ENCODE measurements at places on chromosomes 11 and 22. TPM values are rescaled to one million over a fixed set of nuclear protein-coding genes. Genes with fewer than 3 reads are reported as not detected.

- no peaks in the 10 kb centered on the region for H3K27me3 ChIP-seq
- H3K36me3 ChIP-seq: no peaks in the 10 kb centered on the region
- DNase-seq: peak; percentile 90
- H3K27ac ChIP-seq: peak overlapping the region; percentile 69
Observed at GRCh38 chr22:35921777-35922176, 106.8 kb downstream of the RBFOX2 start.

COA4 gene
- 80.1 TPM for total RNA-seq

DBX1 gene
- total RNA-seq: not detected

DNA sequence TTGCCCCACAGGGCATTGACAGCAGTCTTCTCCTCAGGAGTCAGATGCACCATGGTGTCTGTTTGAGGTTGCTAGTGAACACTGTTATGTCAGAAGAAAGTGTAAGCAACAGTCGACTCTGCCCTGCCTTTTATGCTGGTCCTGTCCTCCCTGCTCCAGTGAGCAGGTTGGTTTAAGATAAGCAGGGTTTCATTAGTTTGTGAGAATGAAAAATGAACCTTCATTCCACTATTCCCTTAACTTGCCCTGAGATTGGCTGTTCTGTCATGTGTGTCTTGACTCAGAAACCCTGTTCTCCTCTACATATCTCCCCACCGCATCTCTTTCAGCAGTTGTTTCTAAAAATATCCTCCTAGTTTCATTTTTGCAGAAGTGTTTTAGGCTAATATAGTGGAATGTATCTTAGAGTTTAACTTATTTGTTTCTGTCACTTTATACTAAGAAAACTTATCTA, at the start of gene HBD:
TSS of gene HBD (minus strand) at position 103 of the 454 bp plus-strand sequence. CDS start at position 53, 50 bp downstream.
- no peaks in the 10 kb centered on the region for H3K27me3 ChIP-seq
- no peaks in the 10 kb centered on the region for H3K36me3 ChIP-seq
- no peak within 1 kb of the TSS for H3K27ac ChIP-seq
- no peak within 1 kb of the TSS for H3K4me3 ChIP-seq

- no peak overlapping the region for H3K27ac ChIP-seq
- peaks cover 8% of the 10 kb centered on the region for H3K27me3 ChIP-seq
- H3K36me3 ChIP-seq: no peaks in the 10 kb centered on the region
- H3K4me1 ChIP-seq: no peaks in the 10 kb centered on the region
- H3K4me3 ChIP-seq: no peak overlapping the region
Observed at GRCh38 chr11:131109257-131109656, 193.0 kb upstream of the SNX19 start.

RIMBP3B gene
- total RNA-seq: not detected

GRCh38 chr11:31788085-31788484, 23.0 kb downstream of the PAX6 start:
- no peaks in the 10 kb centered on the region for H3K4me1 ChIP-seq
- DNase-seq: no peak
- no peaks in the 10 kb centered on the region for H3K27me3 ChIP-seq
- no peak overlapping the region for H3K4me3 ChIP-seq
- no peaks in the 10 kb centered on the region for H3K36me3 ChIP-seq

GRCh38 chr22:38843201-38843656, 599 bp downstream of the NPTXR start:
- H3K4me1 ChIP-seq: peaks cover 32% of the 10 kb centered on the region
- H3K4me3 ChIP-seq: peak overlapping the region; percentile 60
- H3K27me3 ChIP-seq: peaks cover 43% of the 10 kb centered on the region
- DNase-seq: peak; percentile 38

FIBIN gene
- 4.1 TPM for total RNA-seq

DNA sequence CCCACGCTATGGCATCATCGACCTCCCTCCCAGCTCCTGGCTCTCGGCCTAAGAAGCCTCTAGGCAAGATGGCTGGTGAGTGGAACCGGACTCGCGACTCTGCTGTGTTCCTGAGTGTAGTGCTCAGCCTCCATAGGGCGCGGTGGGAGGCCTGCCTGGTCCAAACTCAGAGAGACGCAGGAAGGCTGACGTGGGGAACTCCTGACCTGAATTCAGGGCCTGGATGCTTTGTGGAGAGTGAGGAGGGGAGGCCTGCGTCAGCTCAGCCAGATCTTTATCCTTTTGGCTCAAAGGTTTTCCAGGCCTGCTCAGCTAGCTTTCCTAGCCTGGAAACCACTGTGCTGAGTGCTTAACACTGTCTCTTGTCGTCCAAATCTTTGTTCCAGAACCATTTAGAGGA, 8.0 kb downstream of the TIRAP start:
- DNase-seq: no peak
- H3K27ac ChIP-seq: no peak overlapping the region
- peaks cover 86% of the 10 kb centered on the region for H3K36me3 ChIP-seq
- no peaks in the 10 kb centered on the region for H3K4me1 ChIP-seq

GRCh38 chr11:79383874-79384273, 57.0 kb downstream of the TENM4 start:
- DNase-seq: no peak
- H3K4me3 ChIP-seq: no peak overlapping the region
- H3K4me1 ChIP-seq: no peaks in the 10 kb centered on the region
- H3K27ac ChIP-seq: no peak overlapping the region

DNA sequence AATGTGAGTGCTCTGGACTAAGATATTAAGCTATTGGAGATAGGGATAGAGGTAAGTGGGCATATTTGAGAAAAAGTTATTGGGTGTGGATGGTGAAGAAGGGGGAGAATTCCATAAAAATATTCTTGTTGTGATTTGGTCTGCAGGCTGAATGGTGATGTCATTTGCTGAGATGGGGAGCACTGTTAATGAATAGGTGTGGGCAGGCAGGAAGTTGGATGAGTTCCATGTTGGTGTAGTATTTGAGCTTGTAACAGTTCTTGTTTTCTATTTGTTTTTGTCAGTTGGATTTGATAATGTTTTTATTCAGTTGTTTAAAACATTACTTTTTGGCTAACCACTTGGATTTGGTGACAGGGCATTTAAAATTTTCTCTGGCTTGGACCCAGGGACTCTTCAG, 168.8 kb downstream of the C11orf87 start:
- H3K4me3 ChIP-seq: no peak overlapping the region
- H3K4me1 ChIP-seq: no peaks in the 10 kb centered on the region
- DNase-seq: no peak
- H3K36me3 ChIP-seq: no peaks in the 10 kb centered on the region
- no peaks in the 10 kb centered on the region for H3K27me3 ChIP-seq

OR51B2 gene
- not detected for total RNA-seq

TP53I11 gene
- total RNA-seq: 155 TPM

KRTAP5-10 gene
- not detected for total RNA-seq

OR10A3 gene
- not detected for total RNA-seq

GRCh38 chr11:45671246-45672171, 6.1 kb upstream of the CHST1 start:
- no peaks in the 10 kb centered on the region for H3K4me1 ChIP-seq
- peaks cover 10% of the 10 kb centered on the region for H3K27me3 ChIP-seq
- no peak for DNase-seq
- no peak overlapping the region for H3K27ac ChIP-seq

USH1C gene
- 40.3 TPM for total RNA-seq

TRPT1 gene
- 138 TPM for total RNA-seq

DNA sequence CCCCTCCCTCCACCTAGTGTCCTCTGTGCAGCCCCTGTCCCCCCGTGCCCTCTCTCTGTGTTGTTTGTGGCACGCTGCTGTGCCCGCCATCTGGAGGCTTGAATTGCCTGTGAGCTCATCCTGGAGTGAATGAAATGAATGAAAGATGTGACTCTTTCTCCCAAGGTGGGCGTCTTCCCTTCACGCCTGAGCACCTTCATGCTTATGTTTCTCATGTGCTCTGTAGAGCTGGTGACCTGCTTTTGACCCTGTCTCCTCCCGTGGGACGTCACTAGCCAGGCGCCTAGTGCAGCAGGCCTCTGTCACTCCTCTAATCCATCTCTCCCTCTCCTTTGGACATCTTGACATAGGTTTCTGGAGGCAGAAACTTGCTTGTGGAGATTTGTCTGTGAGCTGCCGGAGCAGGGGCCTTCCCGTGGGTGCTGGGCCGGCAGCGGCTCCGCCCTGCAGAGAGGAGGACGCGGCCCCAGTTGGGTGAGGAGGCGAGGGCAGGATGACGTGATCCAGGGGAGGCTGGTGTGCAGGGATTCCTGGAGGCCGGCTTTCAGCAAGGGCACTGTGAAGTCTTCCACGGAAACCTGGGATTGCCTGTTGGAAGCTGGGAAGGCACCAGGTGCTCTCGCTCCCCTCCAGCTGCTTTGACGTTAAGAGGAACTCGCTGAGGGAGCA, 40.6 kb downstream of the MUC6 start:
- peaks cover 44% of the 10 kb centered on the region for H3K36me3 ChIP-seq
- H3K27me3 ChIP-seq: no peaks in the 10 kb centered on the region
- no peak overlapping the region for H3K27ac ChIP-seq
- no peak for DNase-seq
- H3K4me1 ChIP-seq: no peaks in the 10 kb centered on the region

GRCh38 chr11:86671531-86672006, 847 bp downstream of the ME3 start:
- H3K27ac ChIP-seq: peak overlapping the region; percentile 94
- no peaks in the 10 kb centered on the region for H3K36me3 ChIP-seq
- peak overlapping the region; percentile 74 for H3K4me3 ChIP-seq
- no peaks in the 10 kb centered on the region for H3K27me3 ChIP-seq

DNA sequence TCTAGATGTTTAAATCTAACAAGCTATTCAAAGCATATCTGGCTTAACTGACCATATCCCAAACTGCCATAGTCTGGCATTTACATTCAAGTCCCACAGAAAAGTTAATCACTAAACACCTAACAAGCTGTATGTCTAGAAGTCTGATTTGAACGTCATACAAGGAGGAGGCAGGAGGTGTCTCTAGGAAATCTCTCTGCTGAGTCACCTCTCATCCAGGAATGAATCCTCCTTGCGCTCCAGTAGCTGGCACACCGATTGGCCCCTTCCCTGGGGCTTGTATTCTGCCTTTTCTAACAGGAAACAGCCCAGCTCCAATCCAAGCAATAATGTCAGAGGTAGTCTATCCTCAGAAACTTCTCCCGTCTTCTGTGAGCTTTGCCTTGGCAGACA, 31.8 kb downstream of the FEZ1 start:
- H3K27ac ChIP-seq: no peak overlapping the region
- H3K4me1 ChIP-seq: no peaks in the 10 kb centered on the region
- H3K4me3 ChIP-seq: no peak overlapping the region
- H3K27me3 ChIP-seq: no peaks in the 10 kb centered on the region
- DNase-seq: no peak
- H3K36me3 ChIP-seq: peaks cover 4% of the 10 kb centered on the region

MFNG gene
- 11.2 TPM for total RNA-seq

MRGPRF gene
- total RNA-seq: 123 TPM

SHISAL1 gene
- 19.3 TPM for total RNA-seq

DNA sequence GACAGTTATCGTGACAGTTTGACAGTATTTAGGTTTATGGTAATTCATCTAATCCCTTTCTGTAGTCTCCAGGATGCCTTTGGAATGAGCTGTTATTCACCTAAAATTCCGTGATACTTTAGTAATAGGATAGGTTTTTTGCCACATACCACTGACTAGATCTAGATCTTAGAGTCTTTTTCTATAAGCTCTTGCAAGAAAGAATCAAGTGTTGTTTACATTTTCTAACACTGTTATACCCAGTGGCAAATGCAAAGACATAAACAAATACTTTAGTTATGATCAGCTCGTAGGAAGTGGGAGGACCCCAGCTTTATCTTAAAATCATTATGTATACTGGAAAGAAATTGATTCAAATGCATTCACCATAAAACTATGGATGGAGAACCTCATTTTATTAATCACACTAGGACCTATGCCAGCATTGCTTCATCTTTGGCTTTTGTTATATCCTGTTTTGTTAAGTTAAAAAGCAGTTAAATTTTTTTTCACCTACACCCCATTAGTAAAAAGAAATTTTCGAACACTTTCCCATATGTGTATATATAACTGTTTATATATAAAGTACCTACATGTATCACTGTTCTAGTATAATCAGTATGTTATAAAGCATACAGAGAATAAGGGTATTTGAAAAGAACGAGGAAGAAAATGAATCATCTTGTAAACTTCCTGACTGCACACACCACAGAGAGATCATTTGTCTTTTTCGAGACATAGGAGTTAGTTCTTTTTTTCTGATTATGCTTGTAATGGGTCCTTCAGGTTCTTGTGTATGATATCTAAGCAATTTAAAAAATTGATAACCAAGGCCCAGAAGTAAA, 60.9 kb downstream of the PDHX start:
- H3K4me1 ChIP-seq: peaks cover 11% of the 10 kb centered on the region
- H3K27ac ChIP-seq: no peak overlapping the region
- DNase-seq: no peak
- H3K27me3 ChIP-seq: no peaks in the 10 kb centered on the region

GRCh38 chr11:13160806-13161205, 116.8 kb upstream of the BMAL1 start:
- H3K27ac ChIP-seq: no peak overlapping the region
- H3K4me1 ChIP-seq: peaks cover 5% of the 10 kb centered on the region
- no peak overlapping the region for H3K4me3 ChIP-seq

- H3K4me1 ChIP-seq: peaks cover 24% of the 10 kb centered on the region
- H3K27me3 ChIP-seq: no peaks in the 10 kb centered on the region
- no peak overlapping the region for H3K4me3 ChIP-seq
- H3K36me3 ChIP-seq: peaks cover 7% of the 10 kb centered on the region
- no peak overlapping the region for H3K27ac ChIP-seq
Observed at GRCh38 chr11:61715867-61716266, 35.7 kb downstream of the DAGLA start.

- H3K27ac ChIP-seq: no peak overlapping the region
- H3K4me1 ChIP-seq: peaks cover 14% of the 10 kb centered on the region
- H3K4me3 ChIP-seq: peak overlapping the region; percentile 16
- H3K36me3 ChIP-seq: no peaks in the 10 kb centered on the region
Observed at GRCh38 chr22:17980638-17981051, 43.7 kb downstream of the MICAL3 start.

DNA sequence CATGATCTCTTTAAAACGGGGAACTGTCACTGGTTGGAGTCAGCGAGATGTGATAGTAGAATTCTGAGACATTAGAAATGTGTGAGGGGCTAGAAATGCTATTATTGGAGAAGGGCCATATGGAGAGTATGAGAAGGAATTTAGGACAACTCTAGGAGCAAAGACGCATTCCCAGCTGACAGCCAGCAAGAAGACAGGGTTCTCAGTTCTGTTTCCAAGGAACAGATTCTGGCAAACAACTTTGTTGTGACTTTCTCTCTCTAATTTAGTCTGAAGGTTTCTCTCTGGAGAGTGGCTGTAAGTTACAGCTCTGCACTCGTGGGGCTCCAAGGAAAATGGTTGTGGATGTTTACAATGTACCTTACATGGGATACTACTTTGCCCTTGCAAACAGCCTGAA, 876.3 kb downstream of the FAM181B start:
- H3K27me3 ChIP-seq: no peaks in the 10 kb centered on the region
- no peak for DNase-seq
- no peaks in the 10 kb centered on the region for H3K4me1 ChIP-seq
- H3K4me3 ChIP-seq: no peak overlapping the region
- no peak overlapping the region for H3K27ac ChIP-seq

DNA sequence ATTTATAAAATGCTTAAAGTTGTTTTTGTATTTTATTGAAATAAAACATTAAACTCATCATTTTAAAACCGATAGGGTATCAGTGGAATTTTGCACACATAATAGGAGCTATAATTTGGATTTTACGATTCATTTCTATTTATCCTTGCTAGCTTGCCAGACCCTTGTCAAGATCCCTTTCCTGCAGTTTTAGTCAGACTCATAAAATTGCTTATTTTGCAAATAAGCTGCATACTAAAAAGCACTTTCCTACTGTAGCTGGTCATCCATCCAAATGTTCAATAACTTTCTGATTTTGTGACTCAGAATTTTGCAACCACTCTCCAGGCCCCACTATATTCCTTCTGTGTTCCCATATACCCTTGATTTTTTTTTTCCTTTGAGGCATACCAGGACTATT, 239.2 kb upstream of the CTSC start:
- DNase-seq: no peak
- H3K36me3 ChIP-seq: no peaks in the 10 kb centered on the region
- H3K27me3 ChIP-seq: peaks cover 3% of the 10 kb centered on the region
- no peak overlapping the region for H3K27ac ChIP-seq
- H3K4me3 ChIP-seq: no peak overlapping the region
